ENCODE measurements at places on chromosomes 3 and 15.

GRCh38 chr15:87450314-87450713 is 806.2 kb downstream of the NTRK3 start:
- no peak for DNase-seq

GRCh38 chr15:69085325-69086081 is 71.0 kb downstream of the NOX5 start:
- no peak for DNase-seq

DNA sequence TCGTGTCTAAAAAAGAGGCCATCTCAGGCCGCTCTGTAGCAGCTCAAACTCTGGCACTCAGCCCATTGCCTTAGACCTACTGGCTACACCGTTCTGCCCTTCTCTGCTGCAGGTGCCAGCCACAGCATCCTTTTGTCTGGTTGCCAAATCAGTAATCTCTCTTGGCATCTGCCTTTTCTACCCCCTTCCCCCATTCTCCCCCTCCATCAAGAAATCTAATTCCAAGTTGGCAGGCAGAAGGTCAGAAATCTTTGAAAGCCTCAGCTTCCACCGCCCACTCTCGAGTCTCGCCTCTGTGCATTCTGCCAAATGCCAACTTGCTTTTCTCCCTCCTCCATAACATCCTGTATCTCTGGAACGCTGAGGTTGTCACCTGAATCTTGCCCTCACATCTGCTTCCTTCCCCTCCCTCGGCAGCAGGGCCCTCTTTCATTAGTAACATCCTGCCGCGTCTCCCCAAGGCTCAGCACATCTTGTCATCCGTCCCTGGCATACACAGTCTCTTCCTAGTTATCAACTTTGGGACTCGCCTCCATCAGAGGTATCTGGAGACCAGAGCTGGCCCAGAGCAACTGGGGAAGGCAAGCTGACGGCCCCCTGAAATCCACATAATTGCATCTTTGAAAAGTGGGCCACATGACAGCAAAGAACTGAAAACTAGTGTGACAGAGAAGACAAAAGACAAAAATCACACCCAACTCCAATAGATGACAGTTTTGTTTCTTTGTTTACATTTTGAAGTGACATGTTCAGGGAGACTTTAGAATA is 312.0 kb upstream of the CCDC54 start:
- DNase-seq = peak; percentile 28

DNA sequence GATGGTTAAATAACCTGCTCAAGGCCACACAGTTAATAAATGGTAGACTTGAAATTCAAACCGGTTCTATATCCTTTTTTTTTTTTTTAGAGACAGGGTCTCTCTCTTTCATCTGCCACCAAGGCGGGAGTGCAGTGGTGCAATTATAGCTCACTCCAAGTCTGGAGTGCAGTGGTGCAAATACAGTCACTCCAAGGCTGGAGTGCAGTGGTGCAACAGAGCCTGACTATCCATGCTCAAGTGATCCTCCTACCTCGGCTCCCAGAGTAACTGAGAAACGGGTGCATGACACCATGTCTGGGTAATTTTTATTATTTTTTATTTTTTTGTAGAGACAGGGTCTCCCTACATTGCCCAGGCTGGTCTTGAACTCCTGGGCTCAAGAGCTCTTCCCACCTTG is 23.4 kb downstream of the DPP8 start:
- DNase-seq = no peak

DNA sequence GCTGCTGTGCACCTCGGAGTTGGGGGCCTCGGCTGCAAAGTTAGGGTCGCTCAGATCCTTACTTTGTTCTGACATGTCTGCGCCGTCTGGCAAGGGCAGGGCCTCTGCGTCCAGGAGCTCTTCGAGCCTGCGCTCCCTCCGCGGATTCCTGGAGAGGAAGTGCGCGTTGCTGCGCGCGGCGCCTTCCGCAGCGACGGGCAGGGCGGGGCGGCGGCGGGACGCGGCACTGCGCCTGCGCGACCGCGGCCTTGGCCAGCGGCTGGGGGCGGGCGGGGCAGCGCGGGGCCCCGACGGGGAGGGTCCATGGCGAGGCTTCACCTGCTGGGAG is at the start of gene NDN:
Gene NDN (minus strand): TSS at position 163 of the 328 bp plus-strand sequence. CDS start 88 bp downstream, at position 75.
- DNase-seq = no peak

DNA sequence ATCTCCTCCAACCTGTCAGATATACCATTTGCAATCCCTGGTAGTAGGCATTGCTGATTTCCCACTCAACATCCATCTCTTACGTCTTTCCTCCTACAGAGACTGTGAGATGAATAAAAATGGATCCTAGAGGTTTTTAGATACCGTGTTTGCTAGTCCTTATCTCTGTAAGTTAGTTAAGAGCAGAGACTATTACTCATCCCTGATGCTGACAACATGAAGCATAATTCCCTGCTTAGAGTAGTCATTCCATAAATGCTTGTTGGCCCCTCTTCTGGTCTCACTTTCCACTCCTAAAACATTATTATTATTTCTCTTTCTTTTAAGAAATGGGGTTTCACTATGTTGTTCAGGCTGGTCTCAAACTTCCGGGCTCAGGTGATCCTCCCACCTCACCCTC is 136.2 kb downstream of the RTP4 start:
- DNase-seq = no peak

- no peak for DNase-seq
These were observed 631.1 kb upstream of the CFAP20DC start for GRCh38 chr3:59680919-59681318.

GRCh38 chr3:134568790-134569189 is 82.0 kb downstream of the KY start:
- no peak for DNase-seq

- DNase-seq = no peak
These were observed 75.5 kb downstream of the SPATA16 start for GRCh38 chr3:173065543-173065981.

Data from SHP77 treated with DMSO at 0.1 percent for 48 hours (cell line).